Activated CD4-positive, alpha-beta T cell treated with anti-CD3 and anti-CD28 coated beads, Interleukin-10, Interleukin-2, amounts not matched to agents 100 ng/mL and 50 ng/mL, durations not matched to agents 16 hours and 8 hours (primary cell): ENCODE measurements at places on chromosomes 2 and 18.

GRCh38 chr2:157170299-157170698 lies 87.2 kb upstream of the GALNT5 start:
- DNase-seq: no peak

DNA sequence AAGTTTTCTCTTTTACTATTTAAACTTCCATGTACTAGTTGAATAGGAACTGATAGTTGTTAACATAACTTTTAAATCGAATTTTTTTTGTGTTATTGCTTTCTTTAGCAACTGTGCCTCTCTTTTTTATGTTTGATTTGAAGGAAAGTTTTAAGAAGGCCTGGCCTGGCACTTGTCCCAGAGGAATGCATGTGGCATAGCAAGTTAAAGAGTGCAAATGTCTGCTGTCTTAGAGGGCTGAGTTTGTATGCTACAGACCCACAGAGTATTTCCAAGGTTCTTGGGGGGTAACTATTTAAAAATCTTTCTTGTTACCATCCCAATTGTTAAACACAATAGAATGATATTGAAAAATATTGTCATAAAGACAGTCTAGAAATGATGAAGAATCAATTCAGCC lies 47.0 kb downstream of the MTCL1 start:
- DNase-seq: no peak

- DNase-seq: no peak
Observed at GRCh38 chr2:232076736-232077135, 115.2 kb downstream of the DIS3L2 start.

GRCh38 chr2:61710711-61711110 lies 143.1 kb downstream of the FAM161A start:
- no peak for DNase-seq

DNA sequence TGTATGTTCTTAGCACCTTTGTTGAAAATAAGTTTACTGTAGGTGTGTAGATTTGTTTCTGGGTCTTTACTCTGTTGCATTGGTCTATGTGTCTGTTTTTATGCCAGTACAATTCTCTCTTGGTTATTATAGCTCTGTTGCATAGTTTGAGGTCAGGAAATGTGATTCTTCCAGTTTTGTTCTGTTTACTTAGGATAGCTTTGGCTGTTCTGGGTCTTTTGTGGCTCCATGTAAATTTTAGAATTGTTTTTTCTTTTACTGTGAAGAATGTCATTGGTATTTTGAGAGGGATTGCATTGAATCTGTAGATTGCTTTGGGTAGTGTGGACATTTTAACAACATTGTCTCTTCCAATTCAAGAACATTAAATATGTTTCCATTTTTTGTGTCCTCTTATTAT lies 69.1 kb downstream of the ANKRD62 start:
- DNase-seq: no peak

GRCh38 chr2:155218945-155219344 lies 520.5 kb downstream of the KCNJ3 start:
- no peak for DNase-seq

- DNase-seq: no peak
Observed at GRCh38 chr2:158395166-158395565, 61.4 kb downstream of the CCDC148 start.

- peak; percentile 13 for DNase-seq
Observed at GRCh38 chr2:58035352-58035751, 11.3 kb upstream of the VRK2 start.

DNA sequence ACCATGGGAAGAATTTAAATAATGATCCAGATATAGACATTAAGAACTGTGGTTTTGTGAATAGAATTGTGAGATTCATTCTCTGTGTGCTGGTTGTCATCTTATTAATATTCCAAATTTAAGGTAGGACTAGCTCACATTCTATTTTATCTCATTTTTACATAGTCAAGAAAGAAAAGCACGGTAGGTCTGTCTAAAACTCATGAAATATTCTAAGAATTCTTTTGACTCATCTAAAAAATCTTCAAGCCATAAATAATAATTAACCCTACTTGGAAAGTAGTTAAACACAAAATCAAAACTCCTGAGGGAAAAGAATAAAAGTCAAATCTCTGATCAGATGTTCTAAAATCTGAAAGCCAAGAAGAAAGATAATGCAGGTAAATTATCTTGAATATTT lies 388.8 kb upstream of the CHAC2 start:
- no peak for DNase-seq
